ENCODE measurements at places on chromosomes 1 and 21. TPM values are rescaled to one million over a fixed set of nuclear protein-coding genes. Genes with fewer than 3 reads are reported as not detected.

Gene C8A
- total RNA-seq: not detected

Gene LCA5L
- 0.92 TPM for total RNA-seq

Gene TFF2
- total RNA-seq: not detected

Gene ANGPTL3
- total RNA-seq: not detected

Gene TEDDM1
- total RNA-seq: not detected

Gene KRTAP11-1
- total RNA-seq: not detected

Gene ELF3
- 0.36 TPM for total RNA-seq

Gene MEX3A
- 12.7 TPM for total RNA-seq
